ENCODE measurements at places on chromosomes 7 and 10.

DNA sequence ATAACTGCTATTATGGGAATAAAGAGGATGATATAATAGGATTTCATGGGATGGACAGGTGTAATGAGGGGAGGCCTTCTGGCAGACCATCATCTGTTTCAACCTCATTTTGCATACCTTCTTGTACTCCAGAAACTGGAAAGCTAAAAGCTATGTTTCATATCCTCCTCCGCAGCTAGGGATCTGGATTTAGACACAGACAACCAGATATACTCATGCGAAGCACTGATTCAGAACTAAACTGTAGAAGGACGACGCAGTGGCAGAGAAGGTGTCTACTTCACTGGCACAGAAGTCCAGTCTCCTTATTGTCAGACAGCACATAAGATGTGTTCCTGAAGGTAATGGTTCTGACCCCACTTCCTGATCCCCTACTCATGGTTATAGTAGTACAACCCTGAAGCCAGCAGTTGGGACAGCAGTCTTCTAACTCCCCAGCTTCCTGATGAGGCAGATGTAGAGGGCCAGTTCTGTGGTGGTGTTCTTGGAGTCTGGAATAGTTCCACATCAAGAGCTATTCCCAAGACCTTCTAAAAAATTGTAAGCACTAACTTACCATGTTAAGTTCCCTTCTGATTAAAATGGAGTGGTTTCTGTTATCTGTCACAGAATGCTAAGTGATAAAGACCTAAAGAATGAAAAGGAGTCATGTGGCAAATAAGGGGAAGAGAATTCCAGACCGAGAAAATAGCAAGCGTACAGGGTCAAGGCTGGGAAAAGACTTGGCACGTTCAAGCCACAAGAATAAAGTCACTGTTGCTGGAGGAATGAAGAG is 550.3 kb downstream of the GRM8 start:
- no peak for DNase-seq

GRCh38 chr7:94360926-94361325 is 33.8 kb upstream of the COL1A2 start:
- no peak for DNase-seq

DNA sequence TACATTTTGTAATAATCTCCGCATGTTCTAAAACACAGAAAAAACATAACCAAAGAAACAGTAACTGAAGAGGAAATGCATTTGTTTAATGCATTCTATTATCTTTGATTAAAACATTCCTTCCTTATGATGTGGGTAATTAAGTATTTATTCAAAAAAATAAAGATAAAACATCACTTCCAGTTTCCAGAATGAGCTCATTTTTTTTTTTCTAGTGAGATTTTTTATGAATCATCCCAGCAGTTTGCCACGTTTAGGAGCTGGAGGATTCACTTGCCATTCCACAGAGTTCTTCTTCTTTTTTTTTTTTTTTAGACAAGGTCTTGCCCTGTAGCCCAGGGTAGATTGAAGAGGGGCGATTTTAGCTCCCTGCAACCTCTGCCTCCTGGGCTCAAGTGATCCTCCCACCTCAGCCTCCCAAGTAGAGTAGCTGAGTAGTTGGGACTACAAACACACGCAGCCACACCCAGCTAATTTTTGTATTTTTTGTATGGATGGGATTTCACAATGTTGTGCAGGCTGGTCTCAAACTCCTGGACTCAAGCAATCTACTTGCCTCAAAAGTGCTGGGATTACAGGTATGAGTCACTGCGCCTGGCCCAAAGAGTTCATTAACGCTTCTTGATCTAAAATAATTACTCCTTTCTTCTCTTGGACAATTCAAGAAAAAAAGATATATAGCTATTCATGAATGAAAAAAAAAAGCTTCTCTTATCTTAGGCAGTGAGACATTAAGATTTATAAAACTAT is 177.3 kb downstream of the DKK1 start:
- DNase-seq: no peak

- DNase-seq: no peak
These were observed 110.7 kb downstream of the FRMD4A start for GRCh38 chr10:14220026-14220425.

DNA sequence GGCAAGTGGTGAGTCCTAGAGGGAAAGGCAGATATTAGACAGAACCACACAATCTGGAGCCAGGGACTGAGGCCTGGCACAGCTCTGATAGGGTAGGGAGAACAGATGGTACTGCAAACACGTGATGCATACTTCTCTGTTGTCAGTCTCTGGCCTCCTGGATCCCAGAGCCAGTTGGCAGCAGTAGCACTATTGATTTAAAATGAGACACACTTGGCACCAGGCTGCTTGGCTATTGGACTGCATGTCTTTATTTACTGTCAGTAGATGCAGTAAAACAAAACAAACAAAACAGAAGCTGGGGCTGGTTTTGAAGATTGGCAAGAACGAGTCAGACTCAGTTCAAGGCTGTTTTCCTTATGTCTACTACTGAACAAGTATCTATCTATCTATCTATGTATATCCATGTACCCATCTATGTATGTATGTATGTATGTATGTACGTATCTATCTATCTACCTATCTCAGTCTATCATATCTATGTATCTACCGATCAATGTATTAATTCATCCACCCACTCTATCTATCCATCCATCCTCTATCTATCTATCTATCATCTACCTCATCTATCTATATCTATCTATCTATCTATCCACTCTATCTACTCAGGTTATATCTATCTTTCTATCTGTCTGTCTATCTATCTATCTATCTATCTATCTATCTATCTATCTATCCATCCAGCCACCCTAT is 23.4 kb upstream of the MGAM2 start:
- DNase-seq: no peak

- DNase-seq: no peak
These were observed 148.1 kb downstream of the HERPUD2 start for GRCh38 chr7:35546691-35547429.

DNA sequence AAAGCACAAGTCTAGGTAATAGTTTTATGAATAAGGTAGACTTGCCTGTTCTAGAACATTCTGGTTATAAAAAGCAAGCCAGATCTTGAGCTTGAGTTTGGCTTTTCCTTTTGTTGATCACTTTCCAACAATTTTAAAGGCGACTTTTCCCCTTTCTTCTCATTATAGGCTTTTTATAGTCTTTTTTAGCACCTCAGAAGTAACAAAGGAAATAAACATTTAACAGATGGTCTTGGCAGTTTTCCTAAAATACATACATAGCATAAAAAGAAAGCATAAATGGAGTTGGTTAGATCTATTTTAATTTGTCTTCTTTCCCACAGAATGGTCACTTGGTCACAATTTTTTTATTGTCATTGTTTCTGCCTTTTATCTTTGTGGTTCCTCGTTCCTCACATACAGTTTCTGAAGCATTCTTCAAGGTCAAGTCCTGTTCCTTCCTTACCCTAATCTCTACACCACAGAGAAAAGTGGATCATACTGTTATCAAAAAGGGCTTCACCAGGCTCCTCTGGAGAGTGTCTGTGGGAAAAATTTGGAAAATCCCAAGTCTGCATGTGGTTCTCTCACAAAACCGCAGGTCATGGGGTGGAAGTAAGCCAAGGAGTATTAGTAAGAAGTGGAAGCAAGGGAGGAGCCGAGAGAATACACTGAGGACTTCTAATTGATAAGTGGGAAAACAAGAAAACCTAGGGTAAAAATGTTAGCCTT is 31.3 kb downstream of the THNSL1 start:
- no peak for DNase-seq

GRCh38 chr10:127550861-127551260 is 1.8 kb downstream of the NPS start:
- no peak for DNase-seq

DNA sequence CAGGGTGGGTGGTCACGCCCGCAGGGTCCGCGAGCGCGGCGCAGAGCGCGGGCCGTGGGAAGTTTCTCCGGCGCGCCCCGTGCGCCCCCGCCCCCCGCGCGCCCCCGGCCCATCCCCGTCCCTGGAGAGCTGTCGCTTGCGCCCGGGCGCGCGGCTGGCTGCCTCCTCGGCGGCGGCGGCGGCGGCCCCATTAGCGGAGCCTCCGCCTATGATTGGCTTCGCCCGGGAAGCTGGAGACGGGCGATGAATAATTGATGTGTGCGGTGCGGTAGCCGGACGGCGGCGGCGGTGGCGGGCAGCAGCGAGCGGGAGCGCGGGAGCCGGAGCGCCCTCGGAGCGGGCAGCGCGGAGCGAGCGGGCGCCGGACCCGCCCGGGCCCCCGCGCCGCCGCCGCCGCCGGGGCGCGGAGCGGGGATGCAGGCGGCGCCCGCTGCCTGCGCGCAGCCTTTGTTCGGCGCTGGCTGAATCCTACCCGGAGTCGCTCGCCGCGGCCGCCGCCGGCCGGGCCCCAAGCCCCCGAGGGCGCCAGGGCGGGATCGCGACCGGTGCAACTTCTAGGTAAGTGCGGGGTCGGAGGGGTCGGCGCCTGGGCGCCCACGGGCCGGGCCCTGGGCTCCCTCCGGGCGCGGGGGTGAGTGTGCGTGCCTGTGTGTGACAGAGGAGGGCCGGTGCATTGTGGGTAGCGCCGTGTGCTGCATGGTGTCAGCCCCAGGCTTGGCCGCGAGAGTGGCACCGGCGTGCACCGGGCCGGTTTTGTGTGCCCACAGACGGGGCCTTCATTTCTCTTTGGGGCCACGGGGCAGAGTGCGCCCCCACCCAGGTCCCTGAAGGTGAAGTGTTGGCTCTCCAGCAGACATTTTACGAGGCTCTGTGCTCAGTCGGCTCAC is 103.8 kb upstream of the PPIF start:
- DNase-seq: no peak

- no peak for DNase-seq
These were observed 5.5 kb upstream of the PNLIPRP2 start for GRCh38 chr10:116615199-116615776.

DNA sequence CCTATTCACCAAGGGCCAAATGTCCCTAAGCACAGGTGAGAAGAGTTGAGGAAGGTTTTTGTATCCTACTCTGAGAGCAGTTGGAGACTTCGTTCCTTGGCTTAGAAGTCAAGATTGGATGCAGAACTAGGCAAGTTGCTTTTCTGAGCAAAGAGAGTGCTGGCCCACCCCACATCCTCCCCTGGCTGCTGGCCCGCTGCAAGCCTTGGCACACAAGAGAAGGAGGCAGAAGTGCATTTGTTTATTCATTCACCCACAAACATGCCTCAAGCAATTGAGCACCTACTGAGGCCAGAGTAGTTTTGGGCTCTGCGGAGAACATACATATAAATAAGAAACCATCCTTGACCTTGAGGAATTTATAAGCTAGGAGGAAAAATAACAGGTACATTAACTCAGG is 318.9 kb downstream of the KCNMA1 start:
- no peak for DNase-seq

DNA sequence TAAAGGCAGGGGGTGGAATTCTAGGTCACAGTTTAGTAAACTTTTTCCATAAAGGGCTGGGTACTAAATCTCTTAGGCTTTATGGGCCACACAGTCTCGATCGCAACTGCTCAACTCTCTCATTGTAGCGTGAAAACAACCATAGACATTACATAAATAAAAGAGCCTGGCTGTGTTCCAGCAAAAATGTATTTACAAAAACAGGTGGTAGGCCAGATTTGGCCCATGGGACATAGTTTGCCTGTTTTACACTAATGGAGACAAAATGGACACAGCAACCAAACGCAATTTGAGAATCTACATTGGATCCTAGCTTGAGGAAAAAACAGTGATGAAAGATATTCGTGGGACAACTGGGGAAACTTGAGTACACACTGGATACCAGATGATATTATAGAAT is 23.2 kb upstream of the MALSU1 start:
- DNase-seq: no peak

DNA sequence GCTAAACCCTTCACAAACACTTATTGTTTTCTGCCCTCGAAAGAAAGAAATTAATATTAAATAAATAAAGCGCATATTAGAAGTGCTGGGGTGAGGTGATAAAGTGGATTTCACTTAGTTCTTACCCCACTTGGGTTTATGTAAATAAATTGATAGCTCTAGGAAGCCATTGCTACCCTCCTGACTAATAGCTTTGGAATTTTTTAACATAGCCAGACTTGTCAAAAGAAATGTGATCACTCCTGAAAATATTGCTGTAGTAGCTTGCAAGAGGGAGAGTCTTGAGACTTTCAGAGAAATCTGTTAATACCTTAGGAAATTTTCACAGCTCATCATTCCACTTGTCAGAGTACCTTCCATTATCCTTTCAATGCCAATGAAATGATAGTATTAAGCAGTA is 7.6 kb downstream of the ARL5B start:
- DNase-seq: no peak

GRCh38 chr10:16948361-16948760 is 131.1 kb upstream of the RSU1 start:
- no peak for DNase-seq

DNA sequence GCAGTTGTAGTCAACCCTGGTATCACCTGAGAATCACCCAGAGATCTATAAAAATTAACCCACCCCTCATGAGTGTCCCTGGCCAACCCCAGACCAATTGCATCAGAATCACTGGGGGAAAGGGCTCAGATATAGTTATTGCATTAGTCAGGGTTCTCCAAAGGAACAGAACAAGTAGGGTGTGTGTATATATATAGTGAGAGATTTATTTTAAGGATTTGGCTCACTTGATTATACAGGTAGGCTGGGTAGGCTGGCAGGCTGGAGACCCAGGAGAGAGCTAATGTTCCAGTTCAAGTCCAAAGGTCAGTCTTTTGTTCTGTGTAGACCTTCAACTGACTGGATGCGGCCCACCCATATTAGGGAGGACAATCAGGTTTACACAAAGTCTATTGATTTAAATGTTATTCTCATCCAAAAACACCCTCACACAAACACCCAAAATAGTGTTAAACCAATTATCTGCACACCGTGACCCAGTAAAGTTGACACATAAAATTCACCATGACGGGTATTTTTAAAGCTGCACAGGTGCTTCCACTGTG is 372.9 kb upstream of the NFE2L3 start:
- no peak for DNase-seq

- no peak for DNase-seq
These were observed 129.5 kb downstream of the SDK1 start for GRCh38 chr7:3430588-3430987.

GRCh38 chr10:88114368-88114767 is 250.9 kb downstream of the PTEN start:
- DNase-seq: peak; percentile 8

DNA sequence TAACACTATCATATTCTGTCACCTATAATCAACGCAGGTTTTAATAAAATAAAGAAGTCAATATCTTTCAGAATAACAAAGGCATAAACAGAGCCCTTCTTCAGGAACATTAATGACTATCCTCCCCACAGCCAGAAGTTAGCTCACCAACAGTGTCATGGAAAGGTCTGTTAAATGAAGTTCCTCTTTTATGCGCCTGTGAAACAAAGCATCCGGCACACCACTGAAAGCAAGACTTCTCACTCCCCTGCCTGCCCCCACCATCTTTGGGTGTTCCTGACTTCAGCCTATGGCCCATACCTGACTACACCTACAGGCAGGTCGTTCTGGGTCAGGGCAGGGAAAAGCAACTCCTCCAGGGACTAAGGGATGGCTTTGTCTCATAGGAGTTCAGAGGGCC is 205.4 kb downstream of the FANK1 start:
- DNase-seq: no peak

DNA sequence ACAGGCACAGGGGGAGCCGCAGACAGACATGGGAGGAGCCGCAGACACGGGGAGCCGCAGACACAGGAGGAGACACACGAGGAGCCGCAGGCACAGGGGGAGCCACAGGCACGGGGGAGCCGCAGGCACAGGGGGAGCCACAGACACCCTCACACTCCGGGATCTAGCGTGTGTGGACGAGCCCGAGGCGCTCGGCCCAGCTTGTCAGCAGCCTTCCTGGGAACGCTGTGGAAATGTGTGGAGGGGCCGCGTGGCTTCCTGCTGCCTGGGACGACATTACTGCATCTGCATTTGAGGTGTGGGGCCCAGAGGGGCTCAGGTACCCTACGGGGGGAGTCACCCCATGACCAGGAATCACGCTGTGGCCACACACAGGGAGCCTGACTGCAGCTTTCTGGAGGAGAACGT is 313.2 kb downstream of the PTPRN2 start:
- no peak for DNase-seq

- DNase-seq: no peak
These were observed 46.0 kb downstream of the CDC123 start for GRCh38 chr10:12241810-12242529.

Data from hematopoietic multipotent progenitor cell treated with erythropoietin and hydrocortisone succinate and interleukin-3 and kit ligand, for 15 days (in vitro differentiated cells).